ENCODE measurements at places on chromosomes 4 and X.

GRCh38 chr4:186067757-186068385 lies 1.1 kb upstream of the TLR3 start:
- DNase-seq, result no peak

GRCh38 chrX:40169193-40170101 lies 71.7 kb upstream of the BCOR start:
- DNase-seq, result peak; percentile 79

DNA sequence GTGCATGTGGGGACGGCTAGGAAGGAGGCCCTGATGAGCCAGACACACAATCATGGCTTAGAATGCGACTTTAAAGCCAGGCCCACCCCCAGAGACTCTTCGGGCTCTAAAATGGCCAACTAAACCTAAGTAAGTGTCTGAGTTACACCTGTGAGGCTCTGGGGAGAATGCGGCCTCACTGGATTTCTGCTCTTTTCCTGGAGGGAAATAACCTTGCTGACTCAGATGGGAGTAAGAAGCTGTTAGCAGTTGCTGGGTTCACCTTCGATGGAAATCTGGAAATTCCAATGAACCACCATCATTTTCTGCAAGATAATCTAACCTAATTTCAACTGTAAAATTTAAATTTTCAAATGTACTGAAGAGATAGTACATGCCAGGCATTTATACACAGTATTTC lies 97.6 kb upstream of the MAML3 start:
- DNase-seq, result no peak

DNA sequence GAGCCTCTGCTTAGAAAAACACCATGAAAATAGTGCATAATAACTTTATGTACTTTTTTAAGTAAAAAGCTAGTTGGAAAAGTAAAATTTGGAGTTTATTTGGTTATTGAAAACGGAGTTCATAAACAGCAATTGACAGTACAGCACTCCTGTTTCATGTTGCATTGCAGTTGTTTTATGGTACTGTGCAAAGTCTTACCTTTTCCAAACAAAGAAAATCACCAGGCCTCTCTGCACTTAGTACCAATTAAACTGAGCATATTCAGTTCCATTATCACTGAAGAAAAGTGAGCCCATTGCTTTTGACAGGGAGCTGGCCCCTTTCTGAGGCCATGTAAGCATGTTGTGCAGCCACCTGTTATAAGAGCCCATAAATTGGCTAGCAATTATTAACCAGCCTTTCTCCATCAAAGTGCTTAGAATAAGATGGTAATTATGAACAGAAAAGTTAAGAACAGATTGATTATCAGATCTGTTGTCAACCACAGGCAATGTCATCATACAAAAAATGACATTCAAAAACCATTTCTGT lies 376.6 kb upstream of the EMCN start:
- DNase-seq, result no peak

DNA sequence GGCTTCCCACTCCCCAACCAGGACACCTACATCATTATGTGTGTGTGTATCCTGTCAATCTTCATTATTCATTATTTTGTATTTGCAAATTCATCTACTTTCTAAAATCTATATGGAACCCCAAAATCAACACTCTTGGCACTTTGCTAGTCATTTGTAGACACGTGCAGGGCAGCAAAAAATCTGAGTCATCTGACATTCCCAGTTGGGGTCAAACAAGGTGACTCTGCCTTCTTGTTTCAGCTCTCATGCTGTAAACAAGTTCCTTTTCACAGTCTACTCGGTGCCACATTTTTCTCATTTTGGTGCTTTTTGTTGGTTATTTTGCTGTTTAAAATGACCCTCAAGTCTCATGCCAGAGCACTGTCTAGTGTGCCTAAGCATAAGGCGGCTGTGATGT lies 5.9 kb downstream of the MRFAP1L1 start:
- DNase-seq, result no peak

- peak; percentile 68 for DNase-seq
These were observed 51.0 kb downstream of the ADGRL3 start for GRCh38 chr4:61251129-61251528.
